ENCODE measurements at places on chromosomes 2 and 18. TPM values are rescaled to one million over a fixed set of nuclear protein-coding genes. Genes with fewer than 3 reads are reported as not detected.

- H3K4me3 ChIP-seq = no peak overlapping the region
- H3K36me3 ChIP-seq = peaks cover 15% of the 10 kb centered on the region
- no peaks in the 10 kb centered on the region for H3K4me1 ChIP-seq
- no peak overlapping the region for H3K27ac ChIP-seq
- no peaks in the 10 kb centered on the region for H3K27me3 ChIP-seq
These were observed 76.3 kb upstream of the DTNB start for GRCh38 chr2:25749676-25750075.

- no peak overlapping the region for H3K4me3 ChIP-seq
- no peaks in the 10 kb centered on the region for H3K4me1 ChIP-seq
- H3K27me3 ChIP-seq = no peaks in the 10 kb centered on the region
- no peak for DNase-seq
These were observed 96.8 kb downstream of the ST6GAL2 start for GRCh38 chr2:106789185-106789584.

DNA sequence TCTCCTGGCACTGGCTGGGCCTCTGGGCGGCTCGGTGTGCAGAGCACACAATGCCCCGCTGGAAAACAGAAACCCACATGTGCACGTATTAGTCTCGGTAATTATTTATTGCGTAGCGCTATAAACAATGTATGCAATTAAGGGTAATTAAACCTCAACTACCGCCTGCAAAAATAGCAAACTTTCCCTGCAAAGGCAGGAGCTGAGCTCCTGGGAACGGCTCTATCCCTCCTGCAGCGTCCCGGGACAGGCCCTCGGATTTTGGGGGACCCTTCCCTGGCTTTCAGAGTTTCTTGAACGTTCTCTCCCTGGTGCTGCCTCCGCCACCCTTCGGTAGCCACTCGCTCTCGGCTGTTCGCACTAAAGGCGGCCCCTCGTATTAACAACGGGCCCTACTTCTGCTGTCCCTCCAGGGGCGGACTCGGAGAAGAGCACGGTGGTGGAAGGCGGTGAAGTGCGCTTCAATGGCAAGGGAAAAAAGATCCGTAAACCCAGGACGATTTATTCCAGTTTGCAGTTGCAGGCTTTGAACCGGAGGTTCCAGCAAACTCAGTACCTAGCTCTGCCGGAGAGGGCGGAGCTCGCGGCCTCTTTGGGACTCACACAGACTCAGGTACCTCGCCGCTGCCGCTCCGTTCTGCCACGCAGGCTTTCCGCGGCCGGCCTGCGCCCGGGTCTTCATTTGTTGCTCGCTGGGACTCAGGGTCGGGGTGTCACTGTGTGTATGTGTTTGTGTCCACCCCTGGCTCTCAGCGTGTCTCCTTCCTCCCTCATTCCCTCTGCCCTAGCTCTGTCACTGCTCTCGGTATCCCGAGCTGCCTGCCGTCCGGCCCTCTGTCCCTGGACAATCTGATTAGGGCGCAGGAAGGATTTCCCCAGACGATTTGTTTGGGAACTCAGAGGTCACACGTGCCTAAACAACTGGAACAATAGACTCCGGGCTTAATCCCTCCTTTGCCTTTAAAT, 1.2 kb downstream of the DLX1 start:
- H3K27me3 ChIP-seq = peaks cover 92% of the 10 kb centered on the region
- peak; percentile 59 for DNase-seq
- H3K4me3 ChIP-seq = no peak overlapping the region

DNA sequence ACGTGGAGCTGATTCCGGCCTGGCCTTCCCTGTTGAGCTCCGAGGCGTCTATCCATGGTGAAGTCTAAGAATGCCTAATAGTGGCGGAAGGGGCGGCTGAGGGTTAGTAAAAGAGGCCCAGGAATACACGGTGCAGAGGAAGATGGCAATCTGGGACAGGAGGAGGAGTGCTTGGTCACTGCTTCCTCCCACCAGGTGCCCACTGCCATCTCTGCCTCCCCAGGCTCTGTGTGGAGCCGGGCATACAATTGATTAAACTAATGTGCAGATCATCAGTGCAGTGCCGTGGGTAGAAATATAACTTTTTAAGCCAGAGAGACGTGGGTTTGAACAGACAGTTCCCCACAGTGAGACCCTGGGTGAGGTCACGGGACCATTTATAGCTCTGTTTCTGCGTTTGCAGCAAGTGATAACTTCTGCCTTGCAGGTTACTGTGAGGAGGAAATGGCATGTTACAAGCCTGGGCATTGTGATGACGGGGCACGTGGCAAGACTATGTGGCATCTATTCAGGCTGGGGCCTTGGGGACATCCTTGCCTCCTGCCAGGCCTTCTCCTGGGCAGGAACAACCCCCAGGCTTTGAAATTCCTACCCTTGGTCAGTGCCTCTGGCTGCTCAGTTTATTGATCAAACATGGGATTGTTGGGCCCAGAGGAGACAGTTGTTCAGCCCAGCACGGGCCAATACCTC, 204.9 kb downstream of the ASB1 start:
- no peaks in the 10 kb centered on the region for H3K4me1 ChIP-seq
- no peak overlapping the region for H3K4me3 ChIP-seq
- no peak for DNase-seq
- H3K27ac ChIP-seq = no peak overlapping the region
- no peaks in the 10 kb centered on the region for H3K27me3 ChIP-seq

GRCh38 chr18:58958628-58959027, 94.0 kb downstream of the ZNF532 start:
- H3K36me3 ChIP-seq = no peaks in the 10 kb centered on the region
- no peak overlapping the region for H3K4me3 ChIP-seq
- H3K27me3 ChIP-seq = no peaks in the 10 kb centered on the region
- no peak overlapping the region for H3K27ac ChIP-seq
- DNase-seq = no peak

GRCh38 chr18:25737710-25738311, 352.6 kb downstream of the SS18 start:
- H3K4me3 ChIP-seq = no peak overlapping the region
- H3K27ac ChIP-seq = no peak overlapping the region
- no peaks in the 10 kb centered on the region for H3K36me3 ChIP-seq
- DNase-seq = no peak

GRCh38 chr2:159684796-159685195, 27.5 kb upstream of the MARCHF7 start:
- DNase-seq = no peak
- H3K36me3 ChIP-seq = no peaks in the 10 kb centered on the region
- H3K27ac ChIP-seq = no peak overlapping the region
- H3K4me1 ChIP-seq = no peaks in the 10 kb centered on the region
- no peak overlapping the region for H3K4me3 ChIP-seq

GRCh38 chr18:6566338-6566911, 151.7 kb upstream of the L3MBTL4 start:
- DNase-seq = no peak
- H3K27me3 ChIP-seq = no peaks in the 10 kb centered on the region
- no peak overlapping the region for H3K27ac ChIP-seq
- H3K4me3 ChIP-seq = no peak overlapping the region
- peaks cover 16% of the 10 kb centered on the region for H3K4me1 ChIP-seq

- no peaks in the 10 kb centered on the region for H3K4me1 ChIP-seq
- H3K27me3 ChIP-seq = no peaks in the 10 kb centered on the region
- DNase-seq = no peak
- H3K27ac ChIP-seq = no peak overlapping the region
These were observed 55.4 kb downstream of the FAM171B start for GRCh38 chr2:186749219-186749618.

DNA sequence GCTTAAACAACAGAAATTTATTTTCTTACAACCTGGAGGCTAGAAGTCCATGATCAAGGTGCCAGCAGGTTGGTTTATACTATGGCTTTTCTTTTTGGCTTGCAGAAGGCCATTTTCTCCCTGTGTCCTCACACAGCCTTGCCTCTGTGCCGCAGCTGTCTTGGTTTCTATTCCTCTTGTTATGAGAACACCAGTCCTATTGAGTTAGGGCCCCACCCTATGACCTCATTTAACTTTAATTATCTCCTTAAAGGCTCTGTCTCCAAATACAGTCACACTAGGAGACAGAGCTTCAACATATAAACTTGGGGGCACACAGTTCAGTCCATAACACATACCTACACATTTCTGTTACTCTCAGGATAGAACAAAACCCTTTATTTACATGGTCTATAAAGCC, 17.3 kb upstream of the RHOB start:
- H3K36me3 ChIP-seq = no peaks in the 10 kb centered on the region
- no peak overlapping the region for H3K4me3 ChIP-seq
- peaks cover 18% of the 10 kb centered on the region for H3K4me1 ChIP-seq
- no peaks in the 10 kb centered on the region for H3K27me3 ChIP-seq

- DNase-seq = no peak
- no peak overlapping the region for H3K27ac ChIP-seq
- H3K36me3 ChIP-seq = no peaks in the 10 kb centered on the region
- no peaks in the 10 kb centered on the region for H3K27me3 ChIP-seq
- H3K4me3 ChIP-seq = no peak overlapping the region
These were observed 23.7 kb downstream of the TIMM21 start for GRCh38 chr18:74171910-74172606.

- no peaks in the 10 kb centered on the region for H3K36me3 ChIP-seq
- H3K27ac ChIP-seq = no peak overlapping the region
- no peaks in the 10 kb centered on the region for H3K27me3 ChIP-seq
- no peak for DNase-seq
These were observed 14.9 kb upstream of the ACKR3 start for GRCh38 chr2:236554629-236555282.

DNA sequence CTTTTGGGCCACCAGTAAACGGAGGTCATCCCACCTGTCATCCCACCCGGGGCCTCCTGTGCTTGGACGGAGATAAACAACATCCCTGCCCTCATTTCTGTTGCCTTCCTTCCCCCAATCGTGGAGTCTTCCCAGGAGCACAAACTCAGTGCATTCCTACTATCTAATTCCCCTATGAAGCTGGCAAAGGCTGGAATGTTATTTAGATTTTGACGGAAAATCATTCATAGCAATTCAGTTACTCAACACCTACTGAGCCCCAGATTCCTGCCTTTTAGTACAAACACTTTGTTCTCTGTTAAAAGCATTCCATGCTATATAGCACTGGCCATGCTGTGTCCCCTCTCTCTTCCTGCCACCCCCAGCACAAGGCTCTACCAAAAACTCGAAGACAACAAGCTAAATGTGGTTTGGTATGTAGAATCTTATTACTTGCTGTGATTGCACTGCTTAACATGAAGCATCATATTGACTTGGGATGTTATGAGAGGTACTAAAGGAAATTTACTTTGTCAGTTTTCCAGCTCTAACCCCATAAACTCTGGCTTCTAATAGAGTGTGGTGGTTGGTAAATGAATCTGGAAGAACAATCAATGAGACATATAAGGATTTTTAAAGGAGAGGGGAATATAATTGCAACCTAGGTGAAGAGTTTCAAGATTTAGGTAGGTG, 32.3 kb upstream of the IMPA2 start:
- DNase-seq = no peak
- H3K4me3 ChIP-seq = no peak overlapping the region
- H3K27me3 ChIP-seq = no peaks in the 10 kb centered on the region
- peaks cover 64% of the 10 kb centered on the region for H3K4me1 ChIP-seq

- H3K36me3 ChIP-seq = no peaks in the 10 kb centered on the region
- H3K27ac ChIP-seq = no peak overlapping the region
- no peak overlapping the region for H3K4me3 ChIP-seq
- no peak for DNase-seq
These were observed 51.4 kb downstream of the UXS1 start for GRCh38 chr2:106142683-106143082.

GRCh38 chr2:16067444-16067843, 127.1 kb downstream of the MYCN start:
- H3K27me3 ChIP-seq = no peaks in the 10 kb centered on the region
- no peak overlapping the region for H3K4me3 ChIP-seq
- no peak overlapping the region for H3K27ac ChIP-seq
- no peak for DNase-seq
- H3K36me3 ChIP-seq = no peaks in the 10 kb centered on the region

GRCh38 chr2:171811245-171811628, 82.8 kb downstream of the SLC25A12 start:
- H3K4me3 ChIP-seq = no peak overlapping the region
- no peak for DNase-seq
- no peaks in the 10 kb centered on the region for H3K4me1 ChIP-seq
- no peaks in the 10 kb centered on the region for H3K36me3 ChIP-seq
- H3K27me3 ChIP-seq = no peaks in the 10 kb centered on the region
- H3K27ac ChIP-seq = no peak overlapping the region

DNA sequence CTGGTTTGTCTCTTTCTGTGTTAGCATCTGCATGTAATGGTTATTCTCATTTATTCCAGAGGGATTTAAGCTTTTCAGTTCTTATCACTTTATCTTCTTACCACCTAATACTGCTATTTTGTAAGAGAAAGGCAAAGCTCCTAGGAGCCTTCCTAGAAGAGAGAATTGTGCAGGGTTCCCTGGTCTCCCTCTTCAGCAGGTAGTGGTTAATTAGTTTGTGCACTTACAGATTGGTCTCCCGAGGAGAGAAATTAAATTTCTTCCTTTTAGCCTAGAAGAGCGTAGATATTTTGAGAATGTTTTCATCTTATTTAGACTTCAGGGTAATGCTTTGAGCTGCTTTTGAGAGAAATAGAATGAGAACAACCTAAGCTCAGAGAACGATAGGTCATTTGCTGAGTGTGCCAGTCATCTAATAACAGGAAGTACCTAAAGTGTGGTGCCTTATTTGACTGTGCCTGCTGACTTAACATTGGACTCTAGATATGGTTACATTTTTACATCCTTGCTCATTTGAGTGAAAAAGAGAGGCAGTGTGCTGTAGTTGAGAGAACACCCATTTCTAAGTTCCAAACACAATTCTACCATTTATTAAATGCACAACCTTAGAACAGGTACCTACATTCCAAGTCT, 651.4 kb downstream of the STK39 start:
- no peaks in the 10 kb centered on the region for H3K36me3 ChIP-seq
- no peaks in the 10 kb centered on the region for H3K27me3 ChIP-seq
- H3K4me1 ChIP-seq = no peaks in the 10 kb centered on the region
- H3K27ac ChIP-seq = no peak overlapping the region

DNA sequence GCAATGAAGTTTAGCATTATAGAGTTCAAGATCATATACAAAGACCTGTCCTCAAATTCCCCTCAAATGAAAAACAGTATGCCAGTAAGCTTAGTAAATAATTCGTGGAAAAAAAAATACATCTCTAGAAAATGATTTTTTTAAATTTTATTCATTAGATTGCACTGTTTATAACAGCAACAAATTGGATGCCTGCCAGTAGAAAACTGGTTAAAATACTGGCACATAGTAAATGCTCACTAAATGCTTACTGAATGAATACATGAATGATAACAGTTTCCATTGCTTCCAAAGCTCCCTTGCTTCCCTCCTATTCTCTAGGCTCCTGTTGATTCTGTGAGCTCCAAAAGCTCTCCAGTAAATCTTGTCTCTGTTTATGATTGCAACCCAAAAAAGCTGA, 25.5 kb upstream of the SEH1L start:
- DNase-seq = no peak
- no peaks in the 10 kb centered on the region for H3K4me1 ChIP-seq
- no peak overlapping the region for H3K27ac ChIP-seq
- no peaks in the 10 kb centered on the region for H3K27me3 ChIP-seq

Gene OTOF
- total RNA-seq = not detected

Gene NT5DC4
- total RNA-seq = not detected

Gene CPO
- total RNA-seq = not detected

Gene CD226
- total RNA-seq = 0.26 TPM

Gene IL36G
- not detected for total RNA-seq

Measured in body of pancreas (tissue), 4 donors.